Stimulated activated CD8-positive, alpha-beta memory T cell treated with anti-CD3 and anti-CD28 coated beads, Interleukin-7, amount 100 ng/mL, for 1 hour (primary cell): ENCODE measurements at places on chromosomes 11 and 22.

DNA sequence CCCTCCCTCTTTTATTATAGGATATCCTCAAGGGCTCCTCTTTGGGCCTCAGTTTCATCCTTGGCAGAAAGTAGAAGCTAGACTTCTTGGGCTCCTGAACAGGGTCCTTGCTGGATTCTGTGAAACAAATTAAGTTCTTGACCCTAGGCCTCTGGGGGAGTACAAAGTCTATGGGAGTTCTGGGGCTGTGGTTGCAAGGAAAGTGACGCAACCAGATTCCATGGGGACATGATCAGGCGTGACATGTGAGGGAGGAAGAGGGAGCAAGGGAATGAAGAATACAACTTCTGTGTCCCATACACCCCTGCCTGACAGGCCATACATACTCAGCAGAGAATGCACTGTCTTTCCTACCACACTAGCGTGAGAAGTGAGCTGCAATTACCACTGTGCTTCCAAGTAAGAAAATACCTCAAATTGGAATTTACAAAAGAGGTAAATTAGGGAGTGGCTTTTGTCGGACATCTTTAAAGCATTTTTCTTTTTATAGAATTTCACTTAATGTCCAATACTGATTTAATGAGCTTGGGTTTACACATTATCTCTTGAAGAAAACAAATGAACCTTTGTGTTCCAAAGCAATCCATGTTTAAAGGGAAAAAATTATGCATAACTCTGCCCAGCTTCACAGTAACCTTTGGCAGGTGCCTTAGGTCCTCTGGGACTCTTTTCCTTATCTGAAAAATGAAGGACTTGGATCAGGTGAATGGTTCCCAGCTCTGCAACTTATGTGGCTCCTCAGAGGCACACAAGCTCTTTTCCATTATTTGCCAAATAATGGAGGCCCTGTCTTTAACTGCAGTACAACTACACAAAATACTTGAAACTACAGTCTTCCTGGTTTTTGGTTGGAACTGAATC is 38.9 kb downstream of the LIMK2 start:
- DNase-seq, result no peak

GRCh38 chr11:94629741-94630140 is 62.6 kb downstream of the PIWIL4 start:
- DNase-seq, result no peak

GRCh38 chr22:42324990-42325710 is 54.7 kb upstream of the TCF20 start:
- DNase-seq, result no peak

GRCh38 chr11:72681226-72682153 is 7.3 kb upstream of the PDE2A start:
- no peak for DNase-seq

DNA sequence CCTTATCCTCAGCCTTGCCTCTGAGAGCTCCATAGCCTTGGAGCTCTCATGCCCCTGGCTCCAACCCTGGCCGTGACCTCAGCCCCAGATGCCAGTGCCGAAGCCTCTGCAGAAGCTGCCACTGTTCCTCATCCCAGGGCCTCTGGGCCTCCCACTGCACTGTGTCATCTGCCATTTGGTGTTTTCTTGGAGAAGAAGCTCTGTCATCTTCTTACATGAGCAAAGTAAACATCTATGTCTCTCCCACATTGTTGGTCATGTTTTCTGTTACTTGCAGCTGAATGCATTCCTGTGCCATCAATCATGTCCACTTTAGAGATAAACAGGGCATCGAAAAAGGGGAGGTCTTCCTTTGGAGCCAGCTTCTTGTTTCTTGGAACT is 45.0 kb upstream of the FTH1 start:
- no peak for DNase-seq

DNA sequence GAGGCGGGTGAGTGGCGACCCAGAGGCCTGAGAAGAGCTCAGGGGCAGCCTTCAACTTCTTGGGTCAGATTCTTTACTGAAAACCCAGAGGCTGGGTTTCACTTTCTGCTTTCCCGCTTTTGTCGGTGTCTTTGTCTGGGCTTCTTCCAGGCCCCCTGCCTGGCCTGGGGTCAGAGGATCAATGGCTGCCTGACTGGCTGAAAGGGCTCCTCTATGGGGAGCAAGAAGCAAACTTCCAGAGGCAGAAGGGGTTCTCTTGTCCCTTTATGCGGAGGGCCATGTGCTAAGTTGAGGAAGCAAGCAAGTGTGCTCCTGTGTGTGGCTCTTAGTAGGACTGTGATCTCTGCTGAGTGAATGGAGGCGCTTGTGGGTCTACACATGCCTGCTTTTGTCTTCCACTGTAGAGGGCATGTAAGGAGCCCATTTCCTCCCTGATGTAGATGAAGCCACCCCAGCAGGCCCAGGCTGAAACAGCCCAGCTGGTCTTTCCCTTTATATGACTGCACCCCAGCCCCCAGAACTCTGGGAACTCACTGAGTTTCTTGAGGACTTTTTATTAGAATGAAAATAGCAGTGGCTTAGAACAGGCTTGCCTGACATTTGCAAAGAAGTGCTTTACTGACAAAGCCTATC is 1.0 kb upstream of the PKNOX2 start:
- DNase-seq, result no peak

- DNase-seq, result no peak
Measured at GRCh38 chr11:693887-694562, 997 bp downstream of the DEAF1 start.

DNA sequence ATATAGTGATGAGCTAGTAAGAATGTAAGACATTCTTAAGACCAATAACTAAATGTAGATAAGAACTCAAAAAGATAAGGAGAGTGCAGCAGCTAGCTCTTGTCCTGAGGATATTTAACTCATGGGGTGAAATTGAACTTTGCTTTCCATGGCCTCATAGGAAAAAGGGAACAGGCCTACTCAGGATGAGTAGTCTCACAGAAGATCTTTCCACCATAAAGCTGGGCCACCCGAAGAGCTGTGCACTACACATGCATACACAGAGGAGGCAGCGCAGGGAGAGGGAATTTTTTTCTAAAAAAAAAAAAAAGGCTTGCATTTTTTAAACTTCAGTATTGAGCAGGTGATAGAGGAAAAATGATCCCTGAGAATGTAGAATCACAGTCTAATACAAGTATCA is 59.9 kb upstream of the CFAP300 start:
- DNase-seq, result no peak

DNA sequence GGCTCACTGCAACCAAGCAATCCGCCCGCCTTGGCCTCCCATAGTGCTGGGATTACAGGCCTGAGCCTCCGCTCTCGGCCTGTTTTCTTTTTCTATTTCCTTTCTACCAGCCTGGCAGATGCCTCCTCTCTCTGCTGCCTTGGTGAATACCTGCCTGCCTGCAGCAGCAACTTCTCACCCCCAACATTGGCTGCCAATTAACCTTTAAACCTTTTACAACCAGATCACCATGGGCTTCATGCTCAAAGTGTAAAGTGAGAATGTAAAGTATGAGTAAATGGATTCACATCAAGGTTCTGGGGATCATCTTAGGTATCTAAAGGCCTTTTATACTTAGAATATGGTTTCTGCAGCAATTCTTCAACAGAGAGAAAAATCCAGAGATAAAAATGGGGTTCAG is 13.0 kb upstream of the FCHSD2 start:
- no peak for DNase-seq

- DNase-seq, result no peak
Measured at GRCh38 chr22:24002851-24003250, 2.4 kb downstream of the GSTT4 start.

DNA sequence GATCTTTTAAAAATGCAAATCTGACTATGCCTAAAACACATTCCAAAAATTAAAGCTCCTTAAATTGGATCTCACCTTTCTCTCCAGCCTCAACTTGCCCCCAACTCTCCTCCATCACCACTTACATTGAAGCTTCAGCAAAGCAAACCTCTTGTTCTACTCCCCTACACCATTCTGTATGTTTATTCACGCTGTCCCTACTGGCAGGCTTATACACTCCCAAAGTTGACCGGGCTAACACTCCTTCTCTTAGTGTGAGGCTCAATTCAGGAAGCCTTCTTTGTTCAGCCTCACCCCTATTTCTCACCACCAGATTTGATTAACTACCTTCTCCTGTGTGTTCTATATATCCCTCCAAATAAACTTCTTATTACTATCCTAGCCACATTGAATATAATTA is 1.8 kb upstream of the GDPD4 start:
- no peak for DNase-seq

GRCh38 chr22:39611360-39611759 is 40.8 kb downstream of the CACNA1I start:
- no peak for DNase-seq

DNA sequence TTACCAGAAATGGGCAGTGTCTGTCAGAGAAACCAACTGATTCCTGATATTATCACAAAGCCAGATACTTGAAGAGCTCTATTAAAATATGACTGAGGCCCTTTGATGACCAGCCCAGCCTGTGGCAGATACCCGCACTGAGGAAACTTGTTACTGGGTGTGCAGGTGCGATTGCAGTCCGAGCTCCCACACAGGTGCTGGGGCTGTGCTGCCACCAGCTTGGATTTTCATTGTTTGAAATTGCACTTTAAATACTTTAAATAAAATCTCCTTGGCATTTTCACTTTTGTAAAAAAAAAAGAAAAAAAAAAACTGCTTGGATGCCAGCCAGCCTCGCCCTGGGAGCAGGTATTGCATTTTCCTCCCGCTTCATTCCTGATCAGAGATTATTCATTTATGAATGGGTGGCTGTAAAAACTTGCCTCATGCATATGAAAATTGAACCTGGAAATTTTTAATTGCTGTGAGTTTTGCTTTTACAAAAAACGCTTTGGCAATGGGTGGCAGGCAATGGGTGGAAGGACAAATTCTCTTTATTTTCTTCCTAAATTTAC is 21.2 kb downstream of the EHF start:
- DNase-seq, result no peak

GRCh38 chr11:126165311-126165720 is 46.1 kb downstream of the RPUSD4 start:
- DNase-seq, result no peak

DNA sequence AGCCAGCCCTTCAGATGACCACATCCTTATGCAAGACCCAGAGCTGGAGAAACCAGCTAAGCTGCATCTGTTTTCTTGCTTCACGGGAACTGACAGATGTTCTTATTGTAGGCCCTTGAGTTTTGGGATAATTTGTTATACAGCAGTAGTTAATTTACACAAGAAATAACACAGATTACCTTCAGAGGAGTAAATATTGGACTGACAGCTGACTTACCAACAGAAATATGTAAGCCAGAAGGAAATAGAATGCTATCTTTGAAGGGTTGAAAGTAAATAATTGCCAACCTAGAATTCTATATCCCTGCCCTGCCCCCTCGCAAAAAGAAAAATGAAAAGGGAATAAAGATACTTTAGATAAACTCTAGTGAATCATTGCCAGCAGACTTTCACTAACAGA is 124.1 kb downstream of the WNT7B start:
- no peak for DNase-seq

DNA sequence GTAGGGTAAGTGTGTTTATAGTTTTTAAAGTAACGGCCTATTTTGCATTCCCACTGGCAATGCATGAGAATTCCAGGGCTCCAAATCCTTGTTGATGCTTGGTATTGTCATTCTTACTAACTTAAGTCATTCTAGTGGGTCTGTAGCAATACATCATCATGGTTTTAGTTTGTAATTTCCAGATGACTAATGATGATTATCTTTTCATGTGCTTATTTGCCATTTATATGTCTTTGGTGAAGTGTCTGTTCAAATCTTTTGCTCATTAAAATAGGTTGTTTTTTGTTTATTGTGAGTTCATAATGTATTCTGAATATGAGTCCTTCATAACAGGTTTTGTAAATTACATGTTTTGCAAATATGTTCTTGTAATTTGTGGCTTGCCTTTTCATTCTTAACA is 31.2 kb downstream of the MTMR3 start:
- DNase-seq, result no peak

GRCh38 chr11:14857621-14858020 is 34.4 kb downstream of the CYP2R1 start:
- DNase-seq, result no peak

DNA sequence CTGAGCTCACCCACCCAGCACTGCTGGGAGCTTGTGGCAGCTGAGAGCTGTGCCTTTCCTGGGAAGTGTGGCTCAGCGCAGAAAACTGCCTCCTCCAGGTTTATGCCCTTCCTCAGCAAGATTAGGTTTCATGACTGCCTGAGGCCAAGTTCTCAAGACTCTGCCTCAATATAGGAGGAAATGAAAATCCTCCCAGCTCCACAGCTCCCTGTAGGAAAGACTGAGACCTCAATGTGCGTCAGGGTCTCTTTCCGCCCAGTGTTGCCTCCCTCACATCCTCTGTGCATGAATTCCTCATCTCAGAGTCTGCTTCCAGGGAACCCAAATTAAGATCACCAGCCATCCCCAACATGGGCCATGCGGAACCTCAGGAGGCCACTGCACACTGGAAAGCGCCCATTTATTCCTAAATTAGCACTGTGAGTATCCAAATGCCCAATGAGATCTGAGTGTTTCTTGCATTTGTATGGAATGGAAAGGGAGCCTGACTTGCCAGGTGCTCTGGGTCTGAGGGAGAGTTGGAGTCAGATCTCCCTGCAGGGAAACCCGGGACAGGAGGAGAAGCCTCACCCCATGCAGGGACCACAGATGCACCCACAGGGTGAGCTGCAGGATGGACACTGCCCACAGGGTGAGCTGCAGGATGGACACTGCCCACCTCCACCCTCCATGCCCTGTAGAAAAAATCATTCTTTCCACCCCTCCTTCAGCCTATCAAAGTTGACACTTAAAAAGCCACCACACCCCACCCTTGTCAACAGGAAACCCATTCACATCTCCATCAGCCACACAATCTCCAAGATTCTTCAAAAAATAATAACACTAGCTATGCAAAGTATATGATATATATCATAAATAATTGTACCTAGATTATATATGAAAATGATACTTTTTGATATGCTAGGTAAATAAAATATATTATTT is 97.4 kb upstream of the IGLL5 start:
- DNase-seq, result no peak
